ENCODE measurements at places on chromosomes 7 and 10.

GRCh38 chr7:16779051-16779450 lies 25.5 kb downstream of the TSPAN13 start:
- no peak for DNase-seq

GRCh38 chr7:51046103-51046466 lies 263.4 kb upstream of the GRB10 start:
- no peak for DNase-seq

GRCh38 chr10:107942826-107943225 lies 778.3 kb upstream of the SORCS1 start:
- DNase-seq: no peak

DNA sequence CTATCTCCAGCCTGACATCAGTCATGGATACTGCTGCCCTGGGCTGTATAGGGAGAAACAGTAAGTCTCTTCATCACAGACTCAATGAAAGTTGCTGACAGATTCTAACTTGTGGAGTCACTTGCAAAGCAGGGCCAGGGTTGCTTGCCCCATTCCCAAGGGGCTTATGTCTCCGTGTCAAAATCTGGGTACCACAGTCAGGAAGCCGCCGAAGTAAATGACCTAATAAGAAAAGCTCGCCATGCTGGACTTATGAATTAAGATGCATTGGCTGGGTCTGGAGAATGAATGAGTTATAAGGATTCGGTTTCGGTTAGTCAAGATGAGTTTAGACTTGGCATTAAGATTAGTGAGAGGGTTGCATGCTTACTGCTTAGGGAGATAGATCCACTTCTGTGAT lies 10.8 kb upstream of the OR6V1 start:
- DNase-seq: no peak

All from D341Med (cell line).